ENCODE measurements at places on chromosomes 3 and 15.

DNA sequence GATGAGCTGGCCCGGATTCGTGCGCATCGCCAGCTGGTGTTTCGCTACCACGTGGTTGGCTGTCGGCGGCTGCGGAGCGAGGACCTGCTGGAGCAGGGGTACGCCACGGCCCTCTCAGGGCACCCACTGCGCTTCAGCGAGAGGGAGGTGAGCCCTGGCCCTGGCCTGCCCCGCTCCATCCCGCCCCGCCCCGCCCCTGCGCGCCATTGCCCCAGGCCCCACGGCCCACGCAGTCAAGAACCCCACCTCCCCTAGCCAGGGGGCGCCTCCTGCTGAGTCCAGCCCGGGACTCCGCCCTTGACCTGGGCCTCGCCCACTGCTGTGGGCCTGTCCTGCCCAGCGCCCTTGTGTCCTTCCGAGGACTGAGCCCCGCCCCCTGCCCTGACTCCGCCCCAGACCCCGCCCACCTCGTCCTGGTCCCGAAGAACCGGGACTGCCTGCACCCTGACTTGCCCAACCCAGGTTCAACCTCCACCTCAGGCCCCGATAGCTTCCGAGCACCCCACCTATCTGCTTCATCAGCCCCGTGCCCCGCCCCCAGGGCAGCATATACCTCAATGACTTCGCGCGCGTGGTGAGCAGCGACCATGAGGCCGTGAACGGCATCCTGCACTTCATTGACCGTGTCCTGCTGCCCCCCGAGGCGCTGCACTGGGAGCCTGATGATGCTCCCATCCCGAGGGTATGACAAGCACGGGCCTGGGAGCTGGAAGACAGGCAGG, 14.8 kb downstream of the NT5DC2 start:
- no peak for DNase-seq

DNA sequence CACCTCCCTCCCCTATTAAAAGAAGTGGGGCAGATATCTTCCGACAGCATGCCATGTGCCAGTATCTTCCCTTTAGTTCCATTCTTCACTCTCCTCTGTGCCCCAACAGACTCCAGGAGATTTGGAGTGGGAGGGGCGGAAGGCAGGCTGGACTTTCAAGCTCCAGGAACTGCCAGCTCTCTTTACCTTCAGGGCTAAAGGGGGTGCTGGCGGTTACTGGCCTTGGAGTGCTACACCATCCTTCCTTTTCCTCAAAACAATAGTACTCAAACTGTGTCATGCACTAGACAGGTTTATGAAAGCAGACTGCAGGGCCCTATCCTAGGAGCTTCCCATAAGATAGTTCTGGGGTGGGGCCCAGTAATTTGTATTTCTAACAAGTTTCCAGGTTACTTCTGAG, 6.0 kb downstream of the LINS1 start:
- no peak for DNase-seq

DNA sequence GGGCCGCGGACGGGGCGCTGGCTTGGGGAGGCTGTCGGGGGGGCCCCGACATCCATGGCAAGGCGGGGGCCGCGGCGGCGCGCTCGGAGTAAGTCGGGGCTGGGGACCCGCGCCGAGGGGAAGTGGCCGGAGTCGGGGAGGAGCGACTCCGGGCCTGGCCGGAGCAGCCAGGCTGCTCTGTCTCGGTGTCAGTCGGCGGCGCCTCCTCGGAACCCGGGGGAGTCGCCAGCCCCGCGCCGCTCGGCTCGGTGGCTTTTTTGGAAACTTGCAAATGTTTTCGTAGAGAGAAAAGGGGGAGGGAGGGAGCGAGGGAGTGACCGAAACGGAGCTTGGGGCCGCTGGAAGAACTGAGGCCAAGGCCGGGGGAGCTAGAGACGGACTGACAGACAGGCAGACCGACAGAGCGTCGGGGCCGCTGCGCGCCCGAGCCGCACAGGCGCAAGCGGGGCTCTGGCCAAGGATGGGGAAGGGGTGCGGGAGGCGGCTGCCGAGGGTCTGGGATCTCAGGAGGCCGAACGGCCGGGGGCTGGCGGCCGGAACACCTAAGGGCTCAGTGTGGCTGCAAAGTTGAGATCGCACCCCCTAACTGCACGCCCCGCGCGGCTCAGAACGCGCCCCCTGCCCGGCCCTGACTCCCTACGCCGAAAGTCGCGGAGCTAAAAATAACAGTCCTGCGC, 5.0 kb downstream of the PTH1R start:
- no peak for DNase-seq

- DNase-seq, result no peak
These were observed 89.9 kb upstream of the RORA start for GRCh38 chr15:61318802-61319525.

- no peak for DNase-seq
These were observed 67.2 kb downstream of the WDR76 start for GRCh38 chr15:43893956-43894355.

DNA sequence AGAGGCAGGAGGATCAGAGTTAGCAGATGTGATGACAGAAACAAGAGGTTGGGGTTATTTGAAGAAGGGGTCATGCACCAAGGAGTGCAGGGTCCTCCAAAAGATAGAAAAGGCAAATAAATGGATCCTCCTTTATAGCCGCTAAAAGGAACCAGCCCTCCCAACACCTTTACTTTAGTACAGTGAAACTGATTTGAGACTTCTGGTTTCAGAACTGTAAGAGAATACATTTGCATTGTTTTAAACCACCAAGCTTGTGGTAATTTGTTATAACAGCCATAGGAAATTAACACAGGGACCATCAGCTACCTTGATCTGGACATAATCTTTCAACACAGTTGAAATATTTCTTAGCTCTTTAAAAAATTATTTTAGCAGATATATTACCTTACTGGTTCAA, 166.6 kb downstream of the TIGIT start:
- no peak for DNase-seq

DNA sequence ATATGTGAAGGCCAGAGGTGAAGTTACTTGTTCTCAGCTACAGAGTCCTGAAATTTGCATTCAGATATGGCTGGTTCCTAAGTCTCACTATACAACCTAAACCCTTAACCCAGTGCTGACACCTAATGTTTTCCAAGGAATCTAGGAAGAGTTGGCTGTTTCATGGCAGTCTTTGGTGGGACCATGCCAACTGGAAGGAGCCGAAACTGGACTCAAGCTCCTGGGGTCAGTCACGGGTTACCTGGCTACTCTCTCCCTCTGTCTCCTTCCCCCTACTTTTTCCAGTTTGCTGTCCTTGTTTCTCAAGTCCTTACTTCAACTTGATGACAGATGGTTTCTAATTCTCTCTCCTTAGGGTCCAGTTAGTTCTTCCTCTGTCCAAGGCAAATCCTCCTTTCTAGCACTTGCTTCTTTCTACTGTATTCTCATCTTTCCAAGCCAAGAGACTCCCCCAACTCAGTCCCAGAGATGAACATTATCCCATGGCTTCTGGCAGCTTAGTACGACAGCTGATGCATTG, 88.6 kb upstream of the COL6A5 start:
- no peak for DNase-seq

DNA sequence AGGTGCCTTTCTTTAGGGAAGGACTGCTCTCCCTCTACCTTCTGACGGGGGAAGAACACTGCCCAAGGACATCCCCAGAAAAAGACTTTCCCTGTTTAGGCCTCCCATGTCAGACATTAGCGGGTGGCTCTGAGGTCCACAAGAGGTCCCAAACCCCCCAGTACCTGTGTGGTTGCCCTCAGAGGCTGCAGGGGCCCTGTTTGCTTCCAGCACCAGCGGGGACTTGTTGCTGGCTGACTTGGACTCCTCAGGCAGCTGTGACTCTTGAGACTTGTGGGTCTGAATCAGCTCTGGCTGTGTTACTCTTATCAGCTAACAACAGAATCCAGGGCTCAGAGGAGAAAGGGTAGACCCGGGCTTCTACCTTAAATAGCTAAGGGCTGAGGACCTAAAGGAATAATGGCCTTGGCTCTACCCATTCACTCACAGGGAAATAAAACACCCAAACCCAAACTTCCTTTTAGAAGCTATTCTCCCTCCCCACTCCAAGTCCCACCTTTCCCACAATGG, 39.2 kb downstream of the SEMA3G start:
- DNase-seq, result no peak

DNA sequence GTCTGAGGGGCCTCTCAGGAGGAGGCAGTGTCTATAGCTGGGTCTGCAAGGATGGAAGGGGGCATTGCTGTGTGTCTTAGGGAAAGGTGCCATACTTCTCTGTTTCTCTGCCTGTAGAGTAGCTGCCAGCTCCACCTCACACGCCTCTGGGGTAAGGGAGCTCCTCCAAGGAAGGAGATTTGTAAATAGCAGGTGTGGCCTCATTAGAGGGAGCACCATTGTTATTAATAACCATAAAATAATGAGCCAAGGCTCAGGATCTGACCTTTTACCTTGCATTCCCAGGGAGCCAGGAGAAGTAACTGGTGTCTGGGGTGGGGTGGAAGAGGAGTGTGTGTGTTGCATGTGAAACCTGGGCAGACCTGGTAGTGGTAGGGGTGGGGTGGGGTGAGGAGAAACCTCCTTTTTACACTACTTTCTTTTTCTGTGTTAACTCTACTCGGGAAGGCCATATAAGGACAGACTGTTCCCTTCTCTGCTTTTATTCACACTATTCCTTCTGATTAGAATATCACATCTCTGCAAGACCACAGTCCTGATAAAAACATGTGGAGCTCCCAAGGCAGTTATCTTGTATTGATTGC, 2.2 kb upstream of the C15orf39 start:
- no peak for DNase-seq

- DNase-seq, result no peak
These were observed 65.8 kb downstream of the SCN11A start for GRCh38 chr3:38985981-38986380.

GRCh38 chr15:67521029-67521782, at the start of gene C15orf61:
Gene C15orf61 (plus strand): TSS chr15:67521131. CDS start chr15:67521249, 118 bp downstream.
- DNase-seq, result peak; percentile 90

GRCh38 chr3:105260385-105260784, 106.3 kb upstream of the ALCAM start:
- DNase-seq, result no peak

GRCh38 chr3:126061301-126062032, 22.5 kb downstream of the SLC41A3 start:
- DNase-seq, result no peak

DNA sequence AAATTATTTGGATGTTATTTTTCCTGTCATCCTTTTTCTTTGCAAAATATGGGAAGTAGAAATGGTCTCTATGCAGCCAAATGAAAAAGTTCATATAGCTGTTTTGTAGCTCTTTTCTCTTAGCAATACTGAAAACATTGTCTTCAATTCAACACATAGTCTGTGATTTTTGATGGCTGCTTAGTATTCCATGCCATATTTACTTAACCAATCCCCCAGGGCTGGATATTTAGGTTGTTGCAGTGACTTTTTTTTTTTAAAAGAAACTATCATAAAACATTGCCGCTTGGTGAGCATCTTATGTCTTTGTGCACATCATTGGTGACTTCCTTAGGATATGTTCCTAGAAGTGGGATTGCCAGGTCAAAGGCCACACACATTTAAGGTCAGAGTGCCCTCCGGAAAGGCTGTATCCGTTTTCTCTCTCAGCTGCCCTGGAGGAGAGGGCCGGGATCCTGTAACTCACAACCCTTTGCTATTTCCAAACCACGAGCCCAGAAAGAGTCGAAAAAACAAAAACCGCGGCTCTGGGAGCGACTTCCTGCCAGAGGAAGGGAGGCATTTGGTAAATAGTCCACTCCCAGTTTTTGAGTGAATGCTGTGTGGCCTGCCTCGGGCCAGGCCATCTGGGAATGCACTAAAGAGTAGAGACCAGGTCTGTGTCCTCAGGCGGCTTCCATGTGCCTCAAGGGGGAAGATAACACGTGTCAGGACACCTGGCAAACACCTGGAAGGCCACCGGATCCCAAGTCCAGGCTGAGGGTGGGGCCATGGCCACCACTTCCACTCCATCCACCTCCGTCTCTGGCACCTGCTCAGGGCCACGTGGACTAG, 41.9 kb downstream of the SMAD6 start:
- DNase-seq, result no peak

GRCh38 chr15:41669701-41670100, 9.5 kb downstream of the MGA start:
- no peak for DNase-seq

DNA sequence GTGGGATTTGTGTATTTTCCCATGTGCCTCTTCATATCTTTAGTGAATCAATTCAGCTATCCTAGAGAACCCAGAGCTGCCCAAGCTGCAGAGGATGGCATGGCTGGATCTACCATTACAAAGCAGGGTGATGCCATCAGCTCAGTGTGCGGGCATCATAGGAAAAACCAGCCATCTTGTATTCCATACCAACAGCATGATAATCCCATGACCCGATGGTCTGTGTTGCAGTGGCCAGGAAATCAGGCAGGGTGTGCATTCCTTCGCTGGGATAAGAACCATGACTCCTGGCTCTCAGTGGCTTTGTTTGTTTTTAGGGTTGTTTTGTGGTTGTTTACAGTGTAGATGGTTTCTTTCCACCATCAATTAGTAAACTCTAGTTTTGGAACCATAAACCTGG, 36.0 kb downstream of the ARHGAP31 start:
- DNase-seq, result no peak

- no peak for DNase-seq
These were observed 173.3 kb downstream of the ALDH1A2 start for GRCh38 chr15:57892181-57892580.

GRCh38 chr3:189739378-189739777, 108.2 kb downstream of the TP63 start:
- no peak for DNase-seq

DNA sequence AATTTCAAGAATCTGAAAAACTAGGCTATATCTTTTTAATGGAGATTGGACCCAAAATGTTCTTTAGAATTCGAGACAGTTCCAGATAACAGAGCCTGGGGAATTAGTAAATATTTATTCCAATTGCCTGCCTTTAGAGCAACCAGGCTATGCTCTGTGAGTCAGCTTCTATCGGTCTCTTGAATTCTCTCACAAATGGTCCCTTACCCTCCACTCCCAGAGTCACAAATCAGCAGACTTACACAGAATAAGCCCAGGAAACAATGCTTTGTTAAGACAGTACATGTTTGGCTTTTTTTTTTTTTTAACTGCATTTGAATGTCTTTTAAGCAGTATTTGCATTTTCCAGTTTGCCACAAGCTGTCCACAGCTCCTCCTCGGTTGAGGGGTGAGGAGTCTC, 460.7 kb upstream of the CBLB start:
- no peak for DNase-seq

Data from CD4-positive, alpha-beta T cell treated with Interleukin-17A for 1 hour (primary cell).